ENCODE measurements at places on chromosomes 7 and 10.

GRCh38 chr7:20206104-20206896 is 10.9 kb downstream of the MACC1 start:
- DNase-seq: no peak

DNA sequence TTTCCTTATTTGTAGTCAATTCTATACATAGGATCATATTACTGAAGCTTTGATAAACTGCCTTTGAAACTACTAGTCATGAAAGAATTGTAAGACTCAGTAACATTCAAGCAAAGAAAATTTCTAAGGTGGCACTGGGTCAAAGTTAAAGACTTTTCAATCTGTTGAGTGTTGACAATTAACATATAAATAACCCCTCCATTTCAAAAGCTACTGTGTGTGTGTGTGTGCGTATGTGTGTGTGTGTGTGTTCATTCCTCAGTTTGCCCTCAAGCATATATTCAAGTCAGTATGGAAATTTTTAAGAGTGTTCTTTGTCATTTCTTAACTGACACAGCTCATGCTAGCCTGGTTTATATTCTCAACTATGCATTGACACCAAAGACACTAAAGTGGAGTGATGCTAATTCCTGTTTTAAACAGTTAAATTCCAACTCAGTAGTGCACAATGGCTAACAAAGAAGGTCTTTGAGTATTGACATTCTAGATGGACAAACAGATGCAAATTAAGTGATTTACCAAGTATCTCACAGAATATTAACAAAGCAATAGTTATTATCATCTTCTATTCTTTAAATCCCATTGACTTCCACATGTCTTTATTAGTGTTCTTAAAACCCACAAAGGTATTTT is 314.8 kb upstream of the GRM3 start:
- no peak for DNase-seq

DNA sequence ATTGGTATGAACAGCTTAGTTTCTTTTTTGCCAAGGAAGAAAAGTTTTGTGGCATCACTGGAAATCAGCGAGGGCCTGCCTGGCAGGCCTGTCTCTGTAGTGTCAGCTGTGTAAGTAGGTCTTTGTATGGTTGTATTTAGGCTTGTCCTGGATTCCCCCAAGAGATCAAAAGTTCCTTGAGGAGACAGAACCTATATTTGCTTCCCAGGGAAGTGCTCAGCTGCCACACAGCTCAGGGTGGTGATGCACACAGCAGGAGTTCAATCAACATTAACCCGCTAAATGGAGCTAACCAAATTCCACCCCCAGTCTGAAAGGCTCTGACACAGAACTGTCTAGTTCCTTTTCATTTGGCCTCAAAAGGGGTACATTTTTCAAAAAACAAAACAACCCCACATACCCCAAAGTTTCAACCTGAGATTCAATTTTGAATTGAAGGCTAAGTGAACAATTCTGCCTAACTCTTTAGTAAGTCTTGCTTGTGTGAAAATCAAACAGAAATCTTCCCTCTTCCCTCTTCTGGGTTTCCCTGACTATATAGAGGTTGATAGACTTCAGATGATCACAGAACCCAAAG is 124.4 kb downstream of the CLEC2L start:
- no peak for DNase-seq

DNA sequence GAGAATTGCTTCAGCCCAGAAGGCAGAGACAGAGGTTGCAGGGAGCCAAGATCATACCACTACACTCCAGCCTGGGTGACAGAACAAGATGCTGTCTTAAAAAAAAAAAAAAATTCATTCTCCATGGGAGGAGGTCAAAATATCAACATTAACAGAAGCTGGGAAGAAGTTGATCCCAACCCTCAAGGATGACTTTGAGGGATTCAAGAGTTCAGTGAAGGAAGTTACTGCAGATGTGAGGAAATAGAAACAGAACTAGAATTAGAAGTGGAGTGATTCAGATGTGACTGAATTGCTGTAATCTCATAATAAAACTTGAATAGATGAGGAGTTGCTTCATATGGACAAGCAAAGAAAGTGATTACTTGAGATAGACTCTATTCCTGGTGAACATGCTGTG is 19.7 kb upstream of the RPEL1 start:
- DNase-seq: no peak

- DNase-seq: no peak
These were observed 35.4 kb downstream of the CCDC3 start for GRCh38 chr10:12966067-12966466.

GRCh38 chr7:24972991-24973390 is 7.0 kb downstream of the OSBPL3 start:
- DNase-seq: no peak

DNA sequence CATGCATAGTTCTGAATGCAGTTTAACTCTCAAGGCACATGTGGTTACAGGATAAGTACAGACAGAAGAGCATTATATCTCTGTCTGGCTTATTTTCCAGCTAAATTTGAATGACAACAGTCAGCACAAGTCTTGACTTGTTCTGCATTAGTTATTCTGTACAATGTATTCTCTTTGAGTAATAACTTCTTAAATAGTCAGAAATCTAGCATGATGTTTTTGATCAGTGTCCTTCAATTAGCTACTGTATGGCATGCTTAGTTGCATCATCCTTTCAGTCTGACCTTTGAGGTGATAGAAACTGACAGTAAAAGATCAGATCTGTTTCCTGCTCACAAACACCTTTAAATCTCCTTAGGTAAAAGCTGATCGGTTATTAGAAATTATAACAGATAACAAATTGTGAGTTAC is 118.1 kb downstream of the ARL4A start:
- no peak for DNase-seq

GRCh38 chr7:99171731-99172130 is 27.8 kb upstream of the SMURF1 start:
- DNase-seq: no peak

DNA sequence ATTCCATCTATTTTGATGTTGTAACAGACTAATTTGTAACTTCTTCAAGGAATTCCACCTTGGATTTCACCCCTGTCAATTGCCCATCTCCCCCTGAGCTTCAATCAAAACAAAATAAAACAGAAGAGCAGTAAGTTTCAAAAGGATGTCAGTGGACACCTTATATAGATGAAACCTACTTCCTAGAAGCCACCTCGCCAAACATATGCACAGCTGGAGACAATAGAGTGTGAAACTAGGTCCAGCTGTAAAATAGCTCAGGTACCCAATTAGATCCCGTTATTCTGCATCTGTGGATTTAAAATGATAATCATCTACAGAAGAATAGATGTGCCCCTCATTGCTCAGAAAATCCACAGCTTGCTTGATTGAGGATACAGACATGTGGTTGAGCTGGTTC is 598.6 kb downstream of the SH2D4B start:
- no peak for DNase-seq

GRCh38 chr10:102752934-102753664 is 9.4 kb downstream of the WBP1L start:
- peak; percentile 52 for DNase-seq

- no peak for DNase-seq
These were observed 42.1 kb downstream of the WBP1L start for GRCh38 chr10:102785818-102786217.

- no peak for DNase-seq
These were observed 3.6 kb downstream of the FIGNL1 start for GRCh38 chr7:50446542-50446960.

GRCh38 chr7:33055158-33055557 is 7.4 kb downstream of the NT5C3A start:
- no peak for DNase-seq

- DNase-seq: no peak
These were observed 481.5 kb upstream of the VSTM2A start for GRCh38 chr7:54060643-54061042.

DNA sequence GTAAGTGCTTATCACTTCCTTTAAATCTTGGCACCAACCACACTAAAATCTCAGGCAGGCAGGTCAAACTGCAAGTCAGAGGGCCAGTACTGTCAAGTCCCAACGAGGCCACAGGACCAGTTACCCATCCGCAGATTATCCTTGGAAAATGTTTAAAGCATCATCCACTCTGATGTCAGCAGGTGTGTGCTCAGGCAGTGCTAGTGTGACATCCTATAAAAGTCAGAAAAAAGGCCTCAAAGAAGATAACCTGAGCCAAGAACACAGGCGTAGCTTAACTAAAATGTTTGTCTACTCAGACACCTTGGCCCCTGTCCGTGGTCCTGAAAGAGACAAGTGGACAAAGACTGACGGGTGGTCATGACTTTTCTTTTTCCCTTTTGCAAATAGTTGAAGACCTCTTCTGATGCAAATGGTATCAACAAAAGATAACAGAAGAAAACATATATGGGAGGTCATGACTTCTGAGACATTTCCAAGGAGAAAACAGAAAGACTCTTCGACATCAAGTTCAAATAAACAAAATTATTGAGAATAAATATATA is 309.3 kb downstream of the KCNMA1 start:
- no peak for DNase-seq

- no peak for DNase-seq
These were observed 6.5 kb downstream of the CBX3 start for GRCh38 chr7:26208040-26208439.

- peak; percentile 39 for DNase-seq
These were observed 85.5 kb downstream of the SLC25A13 start for GRCh38 chr7:96236198-96237039.

- no peak for DNase-seq
These were observed 42.9 kb downstream of the SH3PXD2A start for GRCh38 chr10:103812432-103812831.

- no peak for DNase-seq
These were observed 10.0 kb upstream of the CHCHD1 start for GRCh38 chr10:73771722-73772280.

All from lower leg skin (tissue), 4 donors.